Amniotic epithelial cell (primary cell): ENCODE measurements at places on chromosomes 16 and 17.

DNA sequence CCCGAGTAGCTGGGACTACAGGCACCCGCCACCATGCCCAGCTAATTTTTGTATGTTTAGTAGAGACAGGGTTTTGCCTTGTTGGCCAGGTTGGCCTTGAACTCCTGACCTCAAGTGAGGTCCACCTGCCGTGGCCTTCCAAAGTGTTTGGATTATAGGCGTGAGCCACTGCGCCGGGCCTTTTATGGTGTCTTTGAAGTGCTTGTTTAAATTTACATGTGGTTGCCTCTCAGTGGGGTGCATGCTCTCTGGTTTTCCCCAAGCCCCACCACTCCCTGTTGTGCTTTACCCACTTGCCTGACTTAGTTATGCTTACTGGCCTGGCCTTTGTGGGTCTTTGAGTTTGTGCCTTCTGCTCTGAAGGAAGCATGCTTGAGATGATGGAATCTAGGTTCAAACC lies 132.0 kb downstream of the PRKCB start:
- DNase-seq: no peak

- peak; percentile 8 for DNase-seq
These were observed 45.7 kb upstream of the CSNK2A2 start for GRCh38 chr16:58243528-58244004.

DNA sequence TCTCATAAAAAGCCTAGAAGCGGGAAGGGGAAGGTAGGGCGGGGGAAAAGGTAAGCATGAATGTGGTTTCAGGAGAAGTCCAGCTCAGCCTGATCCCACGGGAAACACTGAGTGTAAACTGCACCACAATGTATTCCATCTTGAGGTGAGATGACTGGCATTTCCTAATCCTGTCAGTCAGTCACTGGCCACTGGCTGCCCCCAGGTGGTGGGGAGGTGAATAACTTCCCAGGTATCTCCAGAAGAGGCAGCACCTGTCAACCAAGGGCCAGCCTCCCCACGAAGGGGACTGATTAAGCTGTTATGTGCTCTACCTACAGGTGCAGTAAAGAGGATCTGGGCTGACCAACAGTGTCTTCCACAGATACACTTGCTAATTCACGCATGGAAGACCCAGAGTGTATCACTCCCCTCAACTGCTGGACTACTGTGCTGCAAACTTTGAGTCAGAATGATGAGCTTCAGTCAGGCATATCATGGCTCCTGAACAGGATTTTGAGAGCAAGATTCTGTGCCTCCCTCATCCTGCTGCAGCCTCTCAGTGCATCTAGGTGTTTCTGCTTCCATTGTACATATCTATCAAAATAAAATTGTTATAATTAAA lies 108.5 kb upstream of the CCL2 start:
- no peak for DNase-seq

- DNase-seq: no peak
These were observed 7.8 kb downstream of the GGA2 start for GRCh38 chr16:23502466-23502865.

DNA sequence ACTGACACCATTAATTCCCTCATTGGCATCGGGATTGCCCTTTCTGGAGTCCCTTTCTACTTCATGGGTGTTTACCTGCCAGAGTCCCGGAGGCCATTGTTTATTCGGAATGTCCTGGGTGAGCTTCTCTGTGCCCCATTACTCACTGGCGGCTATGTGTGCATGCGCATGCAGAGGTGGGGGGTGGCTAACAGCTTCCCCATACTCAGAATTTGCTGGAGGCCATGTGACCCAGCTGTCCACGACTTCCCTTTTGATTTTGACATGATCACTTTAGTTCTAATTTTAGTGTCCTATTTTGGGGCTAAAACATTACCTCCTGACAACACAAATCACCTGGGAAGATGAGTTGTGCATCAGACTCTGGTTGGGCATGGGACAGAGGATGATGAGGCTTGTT lies 14.1 kb downstream of the SLC7A6OS start:
- DNase-seq: no peak

DNA sequence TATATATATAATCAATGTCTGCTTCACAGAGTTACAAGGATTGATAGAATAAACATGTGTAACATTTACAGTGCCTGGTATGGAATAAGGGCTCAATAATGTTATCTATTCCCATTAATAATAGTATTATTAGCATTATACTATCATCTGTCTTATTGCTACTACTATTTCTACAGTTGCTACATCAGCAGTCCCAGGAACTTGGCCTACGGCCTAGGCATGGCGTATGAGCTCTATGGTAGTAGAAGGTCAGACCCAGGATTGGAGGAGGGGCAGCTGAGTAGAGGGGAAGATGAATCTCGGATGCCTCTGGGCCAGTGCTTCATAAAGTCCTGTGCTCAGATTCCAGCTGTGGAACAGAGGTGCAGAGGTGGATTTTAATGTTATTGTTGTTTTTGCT lies 146.3 kb upstream of the TBX2 start:
- DNase-seq: peak; percentile 76

DNA sequence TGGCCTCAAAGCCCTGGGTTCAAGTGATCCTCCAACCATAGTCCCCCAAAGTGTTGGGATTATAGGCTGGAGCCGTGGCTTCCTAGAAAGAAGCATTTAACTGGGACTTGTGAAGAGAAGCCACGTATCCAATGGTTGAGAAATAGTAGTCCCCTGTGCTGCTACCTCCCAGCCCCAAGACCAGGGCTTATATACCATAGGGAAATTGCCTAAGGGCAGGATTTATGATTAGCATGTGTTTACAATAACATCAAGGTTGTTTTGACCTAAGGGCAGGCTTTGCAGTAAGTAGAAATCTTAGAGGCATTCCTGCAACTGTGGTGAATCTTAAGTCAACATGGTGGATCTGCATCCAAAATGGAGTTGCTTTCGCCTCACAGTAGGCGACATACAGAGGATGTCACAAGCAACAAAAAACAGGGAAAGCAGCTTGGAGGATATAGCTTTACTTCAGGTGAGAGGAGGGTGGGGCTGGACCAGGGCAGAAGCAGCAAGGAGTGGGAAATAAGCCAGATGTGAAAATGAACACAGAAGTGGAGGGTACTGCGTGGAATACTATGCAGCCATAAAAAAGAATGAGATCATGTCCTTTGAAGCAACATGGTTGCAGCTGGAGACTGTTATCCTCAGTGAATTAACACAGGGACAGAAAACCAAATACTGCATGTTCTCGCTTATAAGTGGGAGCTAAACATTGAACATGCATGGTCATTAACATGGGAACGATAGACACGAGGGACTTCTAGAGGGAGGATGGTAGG lies 18.7 kb upstream of the NSMCE1 start:
- DNase-seq: peak; percentile 56

DNA sequence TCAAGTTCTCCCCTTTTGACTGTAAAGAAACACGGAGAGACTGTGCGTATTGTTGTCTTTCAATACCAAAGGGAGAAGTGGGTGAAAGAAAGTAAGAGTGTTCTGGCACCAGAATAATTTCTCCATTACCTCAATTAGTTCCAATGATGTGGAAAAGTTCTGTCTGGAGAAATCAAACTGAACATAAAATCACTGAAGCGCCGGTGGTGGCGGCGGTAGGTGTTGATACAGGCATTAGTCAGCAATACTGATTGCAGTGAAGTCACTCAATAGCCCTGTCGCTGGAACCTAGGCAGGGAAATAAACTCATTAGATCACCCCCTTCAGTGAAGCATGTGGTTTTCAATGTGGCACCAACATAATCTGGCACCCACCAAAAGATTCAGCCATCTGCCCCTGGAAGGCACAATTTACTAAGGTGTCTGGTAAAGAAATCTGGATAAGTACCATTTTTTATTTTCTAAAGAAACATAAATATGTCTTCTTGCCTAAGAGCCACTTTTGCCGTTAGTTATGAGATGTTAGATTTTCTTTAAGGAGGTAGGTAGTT lies 274.2 kb upstream of the SOX9 start:
- DNase-seq: no peak

DNA sequence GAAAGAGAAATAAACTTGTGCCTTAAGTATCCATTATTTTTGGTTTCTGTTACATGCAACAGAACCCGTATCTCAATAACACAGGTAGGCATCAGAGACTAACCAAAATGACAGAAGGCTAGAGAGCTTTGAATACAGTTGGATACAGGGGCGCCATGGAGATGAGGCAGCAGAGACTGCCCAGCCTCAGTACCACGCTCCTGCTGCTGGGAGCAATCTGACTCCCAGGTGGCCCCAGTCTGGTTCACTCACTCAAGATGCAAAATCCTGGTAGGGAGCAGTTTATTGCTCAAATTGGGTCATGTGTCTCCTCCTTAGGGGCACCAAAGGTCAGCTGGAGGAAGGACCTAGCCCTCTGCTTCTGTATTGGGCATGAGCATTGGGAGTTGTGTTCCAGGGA lies 218.9 kb downstream of the USP22 start:
- DNase-seq: no peak

DNA sequence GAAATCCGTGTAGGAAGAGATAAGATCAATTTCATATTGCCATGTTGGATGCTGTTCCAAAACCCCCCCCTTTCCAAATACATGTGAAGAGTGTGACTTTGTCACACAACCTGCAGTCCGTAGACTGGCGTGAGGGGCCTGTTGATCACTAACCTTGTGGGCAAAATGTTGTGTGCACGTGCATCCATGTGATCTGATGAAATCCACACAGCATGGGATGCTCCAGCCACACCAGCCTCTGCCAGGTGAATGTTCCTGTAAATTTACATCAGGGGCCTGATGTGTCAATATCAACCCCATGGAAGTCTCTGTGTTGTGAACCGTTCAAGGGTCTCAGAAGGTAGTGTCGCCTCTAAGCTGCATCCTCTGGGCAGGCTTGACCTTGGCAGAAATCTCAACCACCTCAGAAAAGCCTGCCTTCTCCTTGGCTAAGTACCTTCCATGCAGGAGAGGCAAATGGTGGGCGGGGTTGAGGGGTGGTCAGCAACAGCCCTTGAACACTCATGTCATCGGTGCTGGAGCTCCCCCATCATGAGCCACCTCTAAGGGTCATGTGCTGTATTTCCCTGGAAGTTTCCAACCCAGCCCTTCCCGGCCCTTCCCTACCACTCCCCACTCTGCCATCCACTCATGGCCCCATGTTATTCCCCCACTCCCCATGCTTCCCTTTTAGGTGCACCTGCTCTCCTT lies 78.2 kb upstream of the DNAH17 start:
- no peak for DNase-seq

- peak; percentile 36 for DNase-seq
These were observed 178.3 kb downstream of the MRTFB start for GRCh38 chr16:14249291-14250032.

DNA sequence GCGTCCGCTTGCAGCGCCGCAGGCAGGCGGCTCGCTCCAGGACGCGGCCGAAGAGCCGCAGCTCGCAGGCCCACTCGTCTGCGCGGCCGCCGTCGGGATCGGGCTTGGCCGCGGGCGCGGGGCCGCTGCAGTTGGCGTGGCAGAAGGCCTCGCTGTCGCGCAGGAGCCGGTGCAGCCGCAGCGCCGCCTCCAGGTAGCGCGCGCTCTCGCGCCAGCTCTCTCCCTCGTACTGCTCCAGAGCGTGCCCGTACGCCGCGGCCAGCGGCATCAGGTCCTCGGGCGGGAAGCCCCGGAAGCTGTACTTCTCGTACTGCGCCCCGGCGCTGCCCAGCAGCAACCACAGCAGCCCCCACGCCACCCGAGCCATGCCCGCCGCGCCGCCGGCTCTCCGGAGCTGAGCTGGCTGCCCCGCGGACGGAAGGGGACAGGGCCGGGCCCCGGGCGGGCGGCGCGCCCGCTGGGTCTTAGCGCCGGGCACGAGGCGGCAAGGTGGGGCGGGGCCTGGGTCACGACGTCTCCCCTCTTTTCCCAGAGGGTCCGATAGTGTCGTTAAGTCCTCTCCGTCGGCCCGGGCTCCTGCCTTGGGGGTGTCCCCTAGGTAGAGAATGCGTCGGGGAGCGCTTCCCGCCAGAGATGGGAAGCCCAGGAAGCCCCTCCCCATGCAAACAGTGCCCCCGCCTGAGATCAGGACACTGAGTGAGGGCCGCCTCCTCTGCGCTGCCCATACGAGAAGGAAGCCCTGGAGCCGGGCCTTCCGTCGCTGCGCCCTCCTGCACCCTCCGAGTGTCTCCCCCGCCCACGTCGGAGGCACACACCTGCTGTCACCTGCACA lies at the start of gene P3H4:
TSS of gene P3H4 (minus strand) at position 401 of the 832 bp plus-strand sequence. CDS start at position 367, 34 bp downstream.
- peak; percentile 77 for DNase-seq

DNA sequence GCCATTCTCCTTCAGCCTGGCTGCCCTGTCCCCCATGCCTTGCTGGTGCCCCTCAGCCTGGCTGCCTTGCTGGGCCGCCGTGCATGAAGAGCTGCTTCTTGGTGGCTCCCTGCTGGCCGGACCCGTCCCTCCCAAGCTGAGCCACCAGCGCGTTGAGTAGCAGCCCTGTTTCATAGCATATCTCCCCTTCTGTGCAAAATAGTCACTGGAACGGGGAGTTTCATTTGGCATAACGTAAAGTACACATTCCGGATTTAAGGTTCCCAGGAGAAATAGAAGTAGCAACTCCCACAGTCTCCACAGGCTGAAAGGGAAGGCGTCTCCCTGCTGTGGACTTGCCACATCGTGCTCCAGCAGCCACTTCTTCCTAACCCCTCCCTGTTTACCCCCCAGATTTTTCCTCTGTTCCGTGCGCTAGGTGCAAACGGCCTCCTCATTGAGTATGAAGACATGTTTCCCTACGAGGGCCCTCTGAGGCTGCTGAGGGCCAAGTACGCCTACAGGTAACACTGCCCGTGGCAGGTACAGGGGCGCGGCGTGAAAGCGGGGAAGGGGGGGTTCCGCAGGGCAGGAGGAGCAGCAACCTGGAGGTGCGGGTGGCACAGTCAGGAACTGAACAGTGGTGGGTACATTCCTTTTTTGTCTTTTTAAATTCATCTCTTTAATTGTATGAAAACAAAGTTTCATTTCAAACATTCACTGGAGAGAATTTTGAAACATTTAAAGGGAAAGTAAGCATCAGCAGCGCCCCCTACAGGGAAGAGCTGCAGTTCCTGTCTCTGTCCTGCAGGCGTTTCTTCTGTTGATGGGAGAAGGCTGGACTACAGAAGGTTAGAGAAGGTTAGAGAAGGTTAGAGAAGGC lies 5.8 kb upstream of the OGFOD3 start:
- DNase-seq: peak; percentile 45

GRCh38 chr16:13165024-13165423 lies 263.6 kb downstream of the SHISA9 start:
- no peak for DNase-seq

GRCh38 chr16:90055371-90055770 lies 21.8 kb downstream of the PRDM7 start:
- no peak for DNase-seq

GRCh38 chr17:60154616-60155426 lies 5.0 kb downstream of the CA4 start:
- peak; percentile 30 for DNase-seq

- no peak for DNase-seq
These were observed 217.7 kb upstream of the CDH8 start for GRCh38 chr16:62253966-62254365.

DNA sequence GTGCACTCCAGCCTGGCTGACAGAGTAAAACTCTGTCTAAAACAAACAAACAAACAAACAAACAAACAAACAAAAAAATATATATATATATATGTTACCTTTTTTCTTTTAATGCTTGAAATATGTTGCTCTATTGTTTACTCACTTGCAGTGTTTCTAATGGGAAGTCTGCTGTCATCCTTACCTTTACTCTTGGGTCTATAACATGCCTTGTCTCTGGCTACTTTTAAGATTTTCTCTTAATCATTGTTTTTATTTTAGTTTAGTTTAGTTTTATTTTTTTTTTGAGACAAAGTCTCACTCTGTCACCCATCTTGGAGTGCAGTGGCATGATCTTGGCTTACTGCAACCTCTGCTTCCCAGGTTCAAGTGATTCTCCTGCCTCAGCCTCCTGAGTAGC lies 16.1 kb upstream of the TNRC6A start:
- no peak for DNase-seq
